Bronchus fibroblast of lung (primary cell): ENCODE measurements at places on chromosomes 11 and 22. TPM values are rescaled to one million over a fixed set of nuclear protein-coding genes. Genes with fewer than 3 reads are reported as not detected.

Gene GRIA4
- total RNA-seq: 0.34 and 0.74 TPM in 2 replicates

Gene PNPLA3
- total RNA-seq: 10.4 and 10.7 TPM in 2 replicates

Gene CCDC73
- not detected in 2 replicates for total RNA-seq

Gene NKAPD1
- 9.4 and 11.1 TPM in 2 replicates for total RNA-seq

Gene KREMEN1
- total RNA-seq: 5.4 and 6.2 TPM in 2 replicates

Gene CLTCL1
- total RNA-seq: 4.5 and 4.9 TPM in 2 replicates

Gene CDCA5
- total RNA-seq: 25.9 and 26.2 TPM in 2 replicates

Gene IGLL1
- not detected in 2 replicates for total RNA-seq

Gene COMT
- total RNA-seq: 290 and 340 TPM in 2 replicates

Gene UBQLN3
- total RNA-seq: not detected in 2 replicates

Gene PLAAT2
- total RNA-seq: not detected in 2 replicates

Gene ANO5
- total RNA-seq: under 0.01 TPM in 1 of 2 replicates, not detected in the other

Gene TRIM6
- total RNA-seq: 3.7 TPM in 2 replicates

Gene HEPN1
- not detected in 2 replicates for total RNA-seq

Gene ARHGAP20
- total RNA-seq: 0.59 and 1.0 TPM in 2 replicates

Gene KCNJ11
- total RNA-seq: under 0.01 TPM in 2 replicates

Gene GPR83
- total RNA-seq: under 0.01 TPM in 1 of 2 replicates, not detected in the other

Gene CACNA1I
- not detected in 2 replicates for total RNA-seq

Gene KDM4D
- total RNA-seq: 2.1 and 2.7 TPM in 2 replicates

Gene SHANK2
- total RNA-seq: 1.0 and 1.5 TPM in 2 replicates

Gene MMP3
- 0.15 TPM in 1 of 2 replicates, not detected in the other for total RNA-seq

Gene MS4A15
- not detected in 2 replicates for total RNA-seq

Gene SLC37A2
- 4.9 and 5.0 TPM in 2 replicates for total RNA-seq

Gene NAALAD2
- 2.0 and 2.2 TPM in 2 replicates for total RNA-seq

Gene RFPL2
- not detected in 2 replicates for total RNA-seq

Gene BATF2
- total RNA-seq: 1.2 and 1.3 TPM in 2 replicates

Gene OR51E1
- not detected in 2 replicates for total RNA-seq

Gene ACTN3
- not detected in 2 replicates for total RNA-seq

Gene FAM168A
- 13.1 and 16.8 TPM in 2 replicates for total RNA-seq

Gene CHST1
- total RNA-seq: 0.67 and 0.74 TPM in 2 replicates

Gene IGSF9B
- total RNA-seq: 0.15 and 0.17 TPM in 2 replicates

Gene EWSR1
- total RNA-seq: 216 and 235 TPM in 2 replicates

Gene APLNR
- not detected in 2 replicates for total RNA-seq

Gene DBX1
- total RNA-seq: not detected in 2 replicates

Gene ZNF280B
- total RNA-seq: 0.67 and 1.2 TPM in 2 replicates

Gene PNPLA5
- total RNA-seq: not detected in 2 replicates

Gene OLFML1
- 2.5 and 3.2 TPM in 2 replicates for total RNA-seq

Gene MRGPRX4
- total RNA-seq: not detected in 2 replicates

Gene SMIM38
- 0.15 TPM in 1 of 2 replicates, not detected in the other for total RNA-seq

Gene NAALADL1
- 41.6 and 44.4 TPM in 2 replicates for total RNA-seq

Gene TREH
- not detected in 2 replicates for total RNA-seq

Gene CRYBB3
- not detected in 2 replicates for total RNA-seq

Gene TSG101
- total RNA-seq: 78.2 and 92.1 TPM in 2 replicates

Gene BCL2L13
- 36.9 and 38.7 TPM in 2 replicates for total RNA-seq

Gene ISX
- total RNA-seq: not detected in 2 replicates

Gene BTG4
- 0.15 and 0.17 TPM in 2 replicates for total RNA-seq

Gene GALNT18
- 1.5 and 1.8 TPM in 2 replicates for total RNA-seq

Gene FGF3
- not detected in 2 replicates for total RNA-seq

Gene NCAM1
- 2.2 and 2.5 TPM in 2 replicates for total RNA-seq

Gene ME3
- 34.0 and 38.9 TPM in 2 replicates for total RNA-seq

Gene CD6
- not detected in 2 replicates for total RNA-seq

Gene DAGLA
- total RNA-seq: 1.8 and 2.0 TPM in 2 replicates

Gene C11orf71
- 4.0 and 5.5 TPM in 2 replicates for total RNA-seq

Gene LIMK2
- 9.4 and 10.4 TPM in 2 replicates for total RNA-seq

Gene B4GAT1
- 41.0 and 43.4 TPM in 2 replicates for total RNA-seq

Gene FAM83F
- under 0.01 and 0.17 TPM in 2 replicates for total RNA-seq

Gene PAMR1
- 25.1 and 26.1 TPM in 2 replicates for total RNA-seq
